DMS 273 treated with DMSO at 0.1 percent for 48 hours (cell line): ENCODE measurements at places on chromosomes 4 and X.
A peak's percentile ranks its signal among the peaks of the same experiment; 100 is the strongest.

DNA sequence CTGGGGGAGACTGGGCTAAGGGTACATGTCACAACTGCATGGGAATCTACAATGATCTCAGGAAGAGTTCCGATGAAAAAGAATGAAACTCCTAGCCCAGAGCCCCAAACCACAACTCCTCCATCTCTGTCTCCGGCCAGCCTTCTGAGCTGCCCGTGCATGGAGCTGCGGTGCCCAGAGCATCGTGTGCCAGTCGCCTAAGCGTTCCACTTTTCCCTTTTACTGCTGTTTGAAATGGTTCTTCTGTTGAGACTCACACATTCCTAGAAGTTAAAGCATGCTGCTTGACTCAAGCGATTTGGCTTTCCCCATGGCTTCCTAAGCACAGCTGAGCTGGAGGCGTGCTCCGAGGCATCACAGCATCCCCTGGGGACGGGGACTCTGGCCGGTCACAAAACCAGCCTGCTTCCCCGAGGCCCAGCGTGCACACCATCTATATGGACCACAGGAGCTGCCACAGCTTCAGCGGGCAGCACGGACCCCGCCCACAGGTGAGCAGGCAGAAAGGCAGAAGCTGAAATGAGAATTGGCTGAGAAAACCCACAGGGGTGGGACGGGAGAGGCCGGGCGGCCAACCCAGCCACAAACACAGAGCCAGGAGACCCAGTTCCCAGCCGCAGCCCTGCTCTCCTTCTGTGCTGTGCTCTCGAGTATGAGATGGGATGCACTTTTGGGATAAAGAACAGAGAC is 5.0 kb downstream of the CCNQ start:
- no peak for DNase-seq

DNA sequence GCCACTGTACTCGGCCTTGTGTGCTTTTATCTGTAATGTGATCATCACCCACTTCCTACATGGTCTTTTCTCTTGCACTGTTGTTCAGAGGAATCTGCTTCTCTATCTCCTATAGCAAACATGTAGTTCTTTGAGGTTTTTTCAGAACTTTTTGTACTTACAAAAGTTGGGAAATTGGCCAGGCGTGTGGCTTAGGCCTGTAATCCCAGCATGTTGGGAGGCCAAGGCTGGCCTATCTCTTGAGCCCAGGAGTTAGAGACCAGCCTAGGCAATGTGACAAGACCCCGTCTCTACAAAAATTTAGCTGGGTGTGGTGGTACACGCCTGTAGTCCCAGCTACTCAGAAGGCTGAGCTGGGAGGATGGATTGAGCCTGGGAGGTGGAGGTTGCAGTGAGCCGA is 30.4 kb downstream of the TAF1 start:
- no peak for DNase-seq

GRCh38 chr4:48157271-48157670 is 23.2 kb upstream of the TXK start:
- no peak for DNase-seq

- DNase-seq = no peak
Observed at GRCh38 chrX:99421796-99422195, 988.3 kb downstream of the PCDH19 start.

DNA sequence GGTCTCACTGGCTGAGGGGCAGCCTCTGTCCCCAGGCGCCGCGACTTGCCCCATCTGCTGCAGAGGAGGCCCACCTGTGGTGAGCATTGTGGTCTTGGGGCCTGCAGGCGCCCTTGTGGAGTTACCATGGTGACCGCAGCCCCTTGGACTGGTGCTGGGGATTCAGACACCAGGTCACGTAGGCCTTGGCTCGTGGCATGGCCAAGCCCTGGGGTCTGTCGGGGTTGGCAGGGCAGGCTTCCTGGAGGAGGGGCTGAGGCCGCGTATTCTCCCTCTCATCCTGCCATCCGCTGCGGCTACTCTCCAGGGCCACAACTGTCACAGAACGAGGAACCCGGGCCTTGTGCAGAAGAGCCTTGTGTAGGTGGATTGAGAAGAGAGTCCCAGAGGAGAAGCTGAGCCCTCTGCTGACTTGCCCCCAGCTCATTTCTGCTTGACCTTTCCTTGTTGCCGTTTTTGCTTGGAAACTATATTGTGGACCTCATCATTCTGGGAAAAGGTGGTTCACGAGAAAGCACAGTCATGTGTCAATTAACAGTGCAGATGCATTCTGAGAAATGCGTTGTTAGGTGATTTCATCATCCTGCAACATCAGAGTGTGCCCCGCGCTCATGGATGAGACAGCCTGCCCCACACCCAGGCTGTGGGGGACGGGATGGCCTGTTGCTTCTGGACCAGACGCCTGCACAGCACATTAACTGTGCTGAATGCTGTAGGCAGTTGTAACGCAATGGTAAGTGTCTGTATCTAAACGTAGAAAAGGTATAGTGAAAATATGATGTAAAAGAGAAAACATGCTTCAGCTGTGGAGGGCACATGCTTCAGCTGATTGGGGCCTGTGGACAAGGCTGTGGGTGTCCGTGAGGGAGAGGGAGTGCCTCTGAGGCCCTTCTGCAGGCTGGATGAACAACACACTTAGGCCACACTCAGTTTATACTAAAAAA is 38.5 kb downstream of the TRMT44 start:
- DNase-seq = no peak

DNA sequence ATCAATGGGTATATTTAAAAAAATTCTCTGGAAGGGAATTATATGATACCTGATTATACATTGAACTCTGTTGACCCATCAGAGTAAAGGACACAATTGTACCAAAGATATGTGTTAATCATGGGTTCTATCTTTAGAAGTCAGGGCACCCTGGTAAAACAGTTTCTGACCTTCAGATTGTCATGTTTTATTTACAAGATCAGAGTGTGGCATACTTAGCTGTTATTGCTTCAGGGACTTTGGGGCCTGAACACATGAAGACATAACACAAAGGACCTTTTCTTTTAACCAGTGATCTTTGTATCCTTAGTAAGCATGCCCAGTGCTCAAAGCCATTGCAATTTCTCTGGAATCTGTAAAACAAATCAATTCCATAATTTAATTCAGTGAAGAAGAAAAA is 204.8 kb upstream of the RPS6KA3 start:
- no peak for DNase-seq

- no peak for DNase-seq
Observed at GRCh38 chrX:148069759-148070503, 88.8 kb downstream of the FMR1NB start.

- no peak for DNase-seq
Observed at GRCh38 chr4:152415980-152416379, 119.9 kb downstream of the FBXW7 start.

- no peak for DNase-seq
Observed at GRCh38 chr4:16579866-16580265, 318.6 kb downstream of the LDB2 start.

GRCh38 chr4:40550948-40551462 is 78.7 kb downstream of the RBM47 start:
- DNase-seq = no peak

GRCh38 chr4:76376534-76376933 is 44.4 kb downstream of the CCDC158 start:
- no peak for DNase-seq

GRCh38 chr4:112492321-112492720 is 23.7 kb downstream of the NEUROG2 start:
- DNase-seq = no peak

- DNase-seq = peak; percentile 36
Observed at GRCh38 chr4:94936854-94937253, 179.1 kb downstream of the BMPR1B start.

DNA sequence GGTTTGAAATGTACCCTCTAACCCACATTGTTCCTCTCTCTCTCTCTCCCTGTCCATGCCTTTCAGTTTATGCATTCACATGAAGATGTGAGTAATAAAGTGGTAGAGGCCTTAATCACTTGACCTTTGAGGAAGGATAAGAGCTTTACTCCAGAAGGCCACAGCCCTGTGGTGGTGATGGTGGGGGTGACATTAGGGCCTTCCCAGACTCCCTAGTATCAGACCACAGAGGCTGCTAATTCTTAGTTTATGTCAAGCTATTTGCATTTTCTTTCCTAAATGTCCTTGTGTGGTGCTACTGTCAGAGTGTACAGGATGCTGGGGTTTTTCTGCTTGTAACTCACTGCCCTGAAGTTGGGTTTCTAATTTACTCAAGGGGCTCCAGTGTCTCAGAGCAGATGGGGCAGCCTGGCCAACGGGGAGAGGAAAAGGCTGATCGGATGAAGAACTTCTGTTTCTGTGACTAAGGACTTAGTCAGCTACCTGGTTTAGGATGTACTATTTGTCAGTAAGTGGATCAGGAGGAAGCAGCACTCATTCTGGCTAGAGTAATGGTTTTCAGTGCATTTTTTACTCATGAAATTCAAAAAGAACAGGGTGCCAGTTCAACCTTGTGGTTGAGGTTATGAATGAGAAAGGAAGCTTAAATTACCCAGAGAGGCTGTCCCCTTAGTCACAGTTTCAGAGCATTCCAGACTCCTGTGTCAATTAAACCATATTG is 509.6 kb upstream of the DIPK2B start:
- no peak for DNase-seq

DNA sequence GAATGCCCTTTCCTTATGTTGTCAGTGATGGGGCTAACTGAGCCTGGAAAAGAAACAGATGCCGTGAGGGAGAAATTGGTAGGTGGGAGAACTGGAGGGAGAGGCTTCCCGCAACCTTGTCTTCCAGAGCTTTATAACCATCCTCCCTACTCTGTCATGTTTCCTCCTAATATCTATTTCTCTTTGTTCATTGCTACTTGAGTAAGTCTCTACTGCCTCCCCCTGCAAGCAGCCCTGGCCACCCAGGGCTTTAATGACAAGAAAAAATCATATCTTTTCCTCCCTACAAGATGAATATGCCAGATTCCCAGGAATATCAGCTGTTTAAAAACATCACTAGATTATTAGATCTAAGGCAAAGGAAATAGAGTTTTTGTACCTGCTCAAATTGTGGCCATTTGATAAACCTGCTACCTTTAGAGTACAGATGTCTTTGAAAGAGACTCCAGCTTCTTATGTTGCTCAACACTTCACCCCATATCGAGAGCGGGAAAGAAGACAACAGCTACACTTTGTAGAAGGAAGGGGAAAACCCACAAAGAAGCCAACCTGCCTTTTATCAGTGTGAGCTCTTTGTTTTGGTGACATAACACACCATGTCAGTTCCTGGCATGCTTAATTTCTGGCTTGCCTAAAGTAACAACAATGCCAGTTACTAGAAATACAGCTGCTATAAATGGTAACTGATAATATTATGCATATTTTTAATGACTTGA is 186.6 kb upstream of the LEF1 start:
- DNase-seq = no peak

GRCh38 chr4:104859601-104860237 is 287.0 kb upstream of the TET2 start:
- DNase-seq = no peak

GRCh38 chr4:184261246-184261645 is 43.6 kb upstream of the ENPP6 start:
- DNase-seq = no peak
